ENCODE measurements at places on chromosomes 3 and 15. TPM values are rescaled to one million over a fixed set of nuclear protein-coding genes. Genes with fewer than 3 reads are reported as not detected.

The FBXO40 gene
- total RNA-seq: 0.08 TPM

The TEX55 gene
- not detected for total RNA-seq

The RASL12 gene
- 1.7 TPM for total RNA-seq

DNA sequence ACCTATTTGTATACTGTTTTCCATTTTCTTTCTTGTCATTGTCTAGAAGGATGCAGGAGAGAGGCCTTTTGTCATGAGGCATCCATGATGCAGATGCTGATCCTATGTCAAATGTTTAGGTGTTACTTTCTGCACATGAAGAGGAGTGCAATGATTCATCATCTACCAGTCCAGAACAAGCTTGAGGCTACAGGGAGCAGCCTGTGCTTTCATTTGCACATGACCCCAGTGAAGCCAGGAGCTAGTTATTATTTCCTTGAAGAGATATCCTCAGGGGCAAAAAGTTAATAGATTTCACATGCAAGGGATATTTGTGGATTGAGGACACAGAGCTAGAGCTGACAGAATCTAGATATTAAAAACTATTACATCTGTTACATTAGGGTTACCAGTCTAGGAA, 204.4 kb upstream of the TGFBR2 start:
- H3K4me3 ChIP-seq: no peak overlapping the region
- no peaks in the 10 kb centered on the region for H3K27me3 ChIP-seq
- H3K36me3 ChIP-seq: no peaks in the 10 kb centered on the region
- no peak overlapping the region for H3K27ac ChIP-seq
- no peak for DNase-seq
- peaks cover 10% of the 10 kb centered on the region for H3K4me1 ChIP-seq

DNA sequence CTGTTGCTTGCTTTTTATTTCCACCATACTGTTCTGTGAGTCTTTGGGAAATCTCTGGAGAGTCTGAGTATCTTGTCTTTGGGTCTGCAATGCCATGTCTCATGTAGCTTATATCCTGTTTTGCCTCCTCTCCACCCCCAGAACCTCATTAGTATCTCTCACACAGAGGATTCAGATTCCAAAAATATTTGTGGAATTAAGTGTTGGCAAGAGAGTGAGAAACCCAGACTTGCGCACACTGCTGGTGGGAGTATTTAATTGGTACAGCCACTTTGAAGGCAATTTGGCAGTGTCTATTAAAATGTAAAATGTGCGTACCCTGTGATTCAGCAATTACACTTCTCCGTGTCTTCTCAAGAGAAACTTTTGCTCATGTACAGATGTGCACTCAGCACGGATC, 68.6 kb downstream of the ZNF621 start:
- no peak overlapping the region for H3K4me3 ChIP-seq
- no peaks in the 10 kb centered on the region for H3K36me3 ChIP-seq
- no peak for DNase-seq
- H3K4me1 ChIP-seq: peaks cover 8% of the 10 kb centered on the region

DNA sequence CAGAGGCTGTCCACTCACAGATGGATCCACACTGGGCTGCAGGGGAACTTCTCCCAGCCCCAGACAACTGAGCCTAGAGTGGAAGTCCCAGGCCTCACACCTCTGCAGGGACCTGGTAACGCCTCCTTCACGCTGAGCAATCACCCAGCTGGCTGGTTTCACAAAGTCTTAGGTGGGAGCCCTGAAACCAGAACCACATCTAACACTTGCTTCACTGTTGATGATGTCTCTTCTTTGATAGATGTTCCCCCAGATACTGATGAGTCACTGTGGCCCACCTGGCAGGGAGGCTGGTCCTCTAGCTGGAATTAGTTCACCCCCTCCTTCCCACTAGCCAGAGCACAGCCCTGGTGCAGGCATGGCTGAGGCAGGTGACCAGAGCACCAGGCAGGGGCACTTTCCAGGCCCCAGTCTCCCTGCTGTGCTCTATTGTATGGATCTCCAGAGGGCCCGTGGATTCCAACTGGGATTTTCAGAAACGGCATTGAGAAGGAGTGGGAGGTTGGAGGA, 33.5 kb downstream of the MYL3 start:
- H3K4me3 ChIP-seq: no peak overlapping the region
- no peak for DNase-seq
- H3K27ac ChIP-seq: no peak overlapping the region
- no peaks in the 10 kb centered on the region for H3K4me1 ChIP-seq

- H3K36me3 ChIP-seq: peaks cover 2% of the 10 kb centered on the region
- H3K4me1 ChIP-seq: no peaks in the 10 kb centered on the region
- H3K27me3 ChIP-seq: peaks cover 25% of the 10 kb centered on the region
- no peak for DNase-seq
- H3K4me3 ChIP-seq: no peak overlapping the region
Measured at GRCh38 chr3:71868876-71869275, 83.9 kb upstream of the PROK2 start.

DNA sequence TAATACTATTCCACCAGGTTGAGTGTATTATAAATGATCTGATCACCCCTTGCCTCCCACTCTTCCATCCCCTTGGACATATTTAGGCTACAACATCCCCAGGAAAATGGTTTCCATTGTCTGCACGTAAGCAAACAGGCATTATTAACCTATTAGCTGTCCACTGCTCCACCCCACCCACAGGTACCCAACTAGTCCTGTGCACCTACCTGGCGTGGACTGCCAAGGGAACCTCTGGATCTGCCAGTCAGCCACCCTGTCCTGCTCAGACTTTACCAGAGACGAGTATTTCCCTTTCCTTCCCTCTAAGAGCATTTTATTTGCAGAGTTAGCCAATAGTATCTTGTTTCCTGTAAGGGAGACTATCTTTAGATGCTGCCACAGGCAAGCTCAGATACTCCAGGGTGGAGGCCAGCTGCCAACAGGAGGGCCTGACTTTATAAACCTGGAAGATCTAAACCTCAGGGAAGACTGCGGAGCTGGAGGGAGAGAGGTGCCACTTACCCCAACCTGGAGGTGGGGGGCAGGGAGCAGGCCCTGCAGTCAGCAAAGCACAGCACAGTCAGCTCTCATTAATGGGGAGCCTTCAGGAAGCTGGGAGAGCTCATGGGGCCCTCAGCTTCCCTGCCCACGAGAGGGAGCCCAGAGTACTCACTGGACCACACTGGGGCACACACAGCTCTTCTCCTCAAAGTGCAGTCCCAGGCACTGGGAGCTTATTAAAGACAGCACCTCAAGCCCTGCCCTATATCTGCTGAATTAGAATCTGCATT, at the start of gene CX3CR1:
Gene CX3CR1 (minus strand): TSS at position 292 of the 773 bp plus-strand sequence. CDS start 13,527 bp downstream, outside the sequence.
- no peak for DNase-seq
- H3K4me3 ChIP-seq: no peak within 1 kb of the TSS
- no peaks in the 10 kb centered on the region for H3K36me3 ChIP-seq
- peaks cover 5% of the 10 kb centered on the region for H3K27me3 ChIP-seq
- peaks cover 21% of the 10 kb centered on the region for H3K4me1 ChIP-seq

DNA sequence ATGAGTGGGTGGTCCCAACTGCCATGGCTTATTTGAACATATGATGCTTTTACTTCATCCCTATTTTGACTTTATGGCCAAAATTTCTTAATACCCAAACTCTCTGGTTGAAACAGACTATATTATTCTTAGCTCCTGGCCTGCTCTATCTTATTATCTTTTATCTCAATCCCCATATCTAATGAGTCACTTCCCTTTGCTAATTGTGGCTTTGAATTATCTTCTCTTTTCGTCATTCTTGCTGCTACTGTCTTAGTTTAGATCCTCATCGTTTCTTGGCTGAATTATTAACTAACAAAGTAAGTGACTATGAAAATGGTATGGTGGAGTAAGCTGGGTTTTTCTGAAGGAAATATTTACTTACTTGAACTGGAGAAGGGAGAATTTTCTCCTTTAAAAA, 28.2 kb upstream of the DNAJC19 start:
- no peak overlapping the region for H3K4me3 ChIP-seq
- DNase-seq: no peak
- no peak overlapping the region for H3K27ac ChIP-seq
- H3K36me3 ChIP-seq: no peaks in the 10 kb centered on the region
- H3K27me3 ChIP-seq: peaks cover 10% of the 10 kb centered on the region
- H3K4me1 ChIP-seq: no peaks in the 10 kb centered on the region

GRCh38 chr3:178482981-178483380, 53.3 kb upstream of the KCNMB2 start:
- no peak for DNase-seq
- no peaks in the 10 kb centered on the region for H3K36me3 ChIP-seq
- no peak overlapping the region for H3K27ac ChIP-seq

DNA sequence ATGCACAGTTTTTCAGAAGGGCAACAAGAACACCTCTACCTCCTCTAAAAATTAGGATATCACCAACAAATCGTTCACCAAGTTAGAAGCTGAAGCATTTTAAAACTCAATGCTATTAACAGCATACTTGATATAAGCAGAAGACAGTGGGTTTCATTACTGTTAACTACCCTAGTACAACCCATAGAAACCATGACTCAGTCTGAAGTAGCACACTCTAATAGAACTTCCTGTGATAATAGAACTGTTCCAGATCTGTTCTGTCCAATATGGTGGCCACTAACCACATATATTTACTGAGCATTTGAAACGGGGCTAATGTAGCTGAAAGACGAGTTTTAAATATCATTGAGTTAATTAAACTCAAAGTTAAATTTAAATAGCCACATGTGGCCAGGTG, 1075.6 kb downstream of the FHIT start:
- H3K27ac ChIP-seq: no peak overlapping the region
- H3K36me3 ChIP-seq: no peaks in the 10 kb centered on the region
- no peak overlapping the region for H3K4me3 ChIP-seq
- no peaks in the 10 kb centered on the region for H3K4me1 ChIP-seq

DNA sequence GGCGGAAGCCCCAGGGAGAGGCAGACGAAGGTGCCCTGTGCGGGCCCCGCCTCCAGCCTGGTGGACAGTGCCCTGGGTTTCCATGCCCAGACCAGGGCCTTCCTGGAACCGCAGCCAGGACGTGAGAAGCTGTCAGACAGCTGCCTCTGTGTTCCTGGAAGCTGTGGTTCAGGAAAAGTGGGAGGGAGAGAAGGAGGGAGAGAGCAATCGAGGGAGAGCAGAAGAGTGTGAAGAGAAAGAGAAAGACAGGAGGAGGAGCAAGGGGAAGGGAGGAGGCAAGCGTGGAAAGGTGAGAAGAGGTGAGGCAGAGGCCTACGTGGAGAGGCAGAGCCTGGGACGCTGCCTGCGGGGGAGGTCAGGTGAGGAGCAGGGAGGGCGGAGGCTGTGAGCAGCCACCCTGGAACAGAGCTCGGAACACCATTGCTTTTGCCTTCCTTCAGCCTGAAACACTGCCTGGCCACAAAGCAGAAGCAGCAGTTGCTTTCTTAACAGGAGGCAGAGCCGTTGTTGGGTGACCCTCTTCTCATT, 18.6 kb downstream of the ZDHHC19 start:
- H3K4me3 ChIP-seq: no peak overlapping the region
- H3K4me1 ChIP-seq: no peaks in the 10 kb centered on the region
- H3K36me3 ChIP-seq: no peaks in the 10 kb centered on the region
- H3K27ac ChIP-seq: no peak overlapping the region

DNA sequence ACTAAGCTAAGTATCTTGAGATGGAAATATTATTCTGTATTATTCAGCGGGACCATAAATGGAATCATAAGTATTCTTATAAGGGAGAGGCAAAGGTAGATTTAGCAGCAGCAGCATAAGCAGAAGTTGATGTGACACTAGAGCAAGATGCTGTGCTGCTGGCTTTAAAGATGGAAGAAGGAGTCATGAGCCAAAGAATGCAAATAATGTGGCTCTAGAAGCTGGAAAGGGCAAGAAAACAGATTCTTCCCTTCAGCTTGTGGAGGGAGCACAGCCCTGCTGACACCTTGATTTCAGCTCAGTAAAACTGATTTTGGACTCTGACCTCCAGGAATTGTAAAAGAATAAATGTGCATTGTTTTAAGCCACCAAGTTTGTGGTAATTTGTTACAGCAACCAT, 144.2 kb upstream of the ANKRD28 start:
- H3K4me3 ChIP-seq: no peak overlapping the region
- H3K4me1 ChIP-seq: peaks cover 11% of the 10 kb centered on the region
- no peak overlapping the region for H3K27ac ChIP-seq
- peaks cover 1% of the 10 kb centered on the region for H3K27me3 ChIP-seq

DNA sequence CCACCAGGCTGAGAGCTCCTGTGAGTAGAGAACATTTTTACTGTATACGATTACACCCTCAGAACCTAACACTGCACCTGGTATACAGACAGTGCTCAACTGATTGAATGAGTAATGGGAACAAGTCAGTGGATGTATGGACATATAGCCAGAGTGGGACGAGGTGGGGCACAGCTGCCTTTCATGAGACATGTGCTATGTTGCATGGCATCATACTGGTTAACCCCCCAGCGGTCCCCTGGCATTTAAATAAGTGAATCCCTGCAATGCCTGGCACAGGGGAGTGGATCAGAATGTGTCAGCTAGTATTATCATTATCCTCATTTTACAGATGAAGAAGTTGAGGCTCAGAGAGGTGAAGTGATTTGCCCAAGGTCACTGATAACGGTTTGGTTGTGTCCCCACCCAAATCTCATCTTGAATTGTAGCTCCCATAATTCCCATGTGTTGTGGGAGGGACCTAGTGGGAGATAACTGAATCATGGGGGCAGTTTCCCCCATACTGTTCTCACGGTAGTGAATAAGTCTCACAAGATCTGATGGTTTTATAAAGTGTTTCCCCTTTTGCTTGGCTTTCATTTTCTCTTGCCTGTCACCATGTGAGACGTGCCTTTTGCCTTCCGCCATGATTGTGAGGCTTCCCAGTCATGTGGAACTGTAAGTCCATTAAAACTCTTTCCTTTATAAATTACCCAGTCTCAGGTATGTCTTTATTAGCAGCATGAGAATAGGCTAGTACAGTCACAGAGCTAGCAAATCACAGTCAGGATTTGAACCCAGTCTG, 56.0 kb upstream of the ATP2B2 start:
- H3K4me1 ChIP-seq: no peaks in the 10 kb centered on the region
- H3K27ac ChIP-seq: no peak overlapping the region
- H3K36me3 ChIP-seq: peaks cover 1% of the 10 kb centered on the region
- H3K4me3 ChIP-seq: no peak overlapping the region
- no peak for DNase-seq
- peaks cover 65% of the 10 kb centered on the region for H3K27me3 ChIP-seq
